Activated naive CD8-positive, alpha-beta T cell treated with anti-CD3 and anti-CD28 coated beads for 36 hours (primary cell): ENCODE measurements at places on chromosomes 12 and 14. TPM values are rescaled to one million over a fixed set of nuclear protein-coding genes. Genes with fewer than 3 reads are reported as not detected.
A peak's percentile ranks its signal among the peaks of the same experiment; 100 is the strongest.

DNA sequence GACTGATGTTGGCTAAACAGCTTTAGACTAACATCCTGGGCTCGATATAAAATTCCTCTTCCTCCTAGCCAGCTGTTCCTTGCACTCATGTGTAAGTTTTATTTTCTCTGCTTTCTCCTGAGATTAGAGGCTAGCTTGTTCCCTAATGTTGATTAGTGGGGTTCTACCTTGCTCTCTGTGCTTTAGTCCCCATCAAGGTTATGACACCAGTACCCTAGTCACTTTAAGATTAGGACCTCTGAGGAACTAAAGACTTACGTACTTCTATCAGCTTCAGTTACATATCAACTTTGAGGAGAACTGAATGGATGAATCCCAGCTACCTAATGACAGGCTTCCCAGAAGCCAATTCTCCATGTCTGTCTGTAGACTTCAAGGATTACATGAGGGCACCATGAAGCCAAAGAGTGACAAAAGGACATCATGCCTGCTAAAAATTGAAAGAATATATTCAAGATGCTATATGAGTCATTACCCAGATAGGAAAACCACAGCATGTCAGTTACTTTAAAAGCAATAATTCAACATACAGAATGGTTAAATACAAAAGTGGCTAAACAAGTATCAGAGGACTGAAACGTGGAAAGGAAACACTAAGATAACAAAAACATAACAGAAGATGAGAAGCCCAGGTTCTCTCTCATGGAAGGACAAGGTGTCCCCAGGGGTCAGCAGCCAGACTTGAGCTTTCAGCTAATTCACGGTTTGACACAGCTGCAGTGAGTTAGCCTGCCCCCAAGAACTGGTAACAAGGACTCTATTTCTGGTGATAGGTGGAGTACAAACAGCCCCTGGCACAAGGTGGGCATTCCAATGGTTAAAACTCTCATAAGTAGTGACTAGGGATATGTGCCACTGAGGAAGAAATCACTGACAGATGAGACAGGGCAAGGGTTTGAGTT lies 20.4 kb downstream of the ADAM20 start:
- no peaks in the 10 kb centered on the region for H3K27me3 ChIP-seq
- H3K36me3 ChIP-seq = peaks cover 13% of the 10 kb centered on the region
- no peak for DNase-seq
- no peak overlapping the region for H3K4me3 ChIP-seq
- no peak overlapping the region for H3K27ac ChIP-seq

The COX14 gene
- 49.2 TPM for total RNA-seq

DNA sequence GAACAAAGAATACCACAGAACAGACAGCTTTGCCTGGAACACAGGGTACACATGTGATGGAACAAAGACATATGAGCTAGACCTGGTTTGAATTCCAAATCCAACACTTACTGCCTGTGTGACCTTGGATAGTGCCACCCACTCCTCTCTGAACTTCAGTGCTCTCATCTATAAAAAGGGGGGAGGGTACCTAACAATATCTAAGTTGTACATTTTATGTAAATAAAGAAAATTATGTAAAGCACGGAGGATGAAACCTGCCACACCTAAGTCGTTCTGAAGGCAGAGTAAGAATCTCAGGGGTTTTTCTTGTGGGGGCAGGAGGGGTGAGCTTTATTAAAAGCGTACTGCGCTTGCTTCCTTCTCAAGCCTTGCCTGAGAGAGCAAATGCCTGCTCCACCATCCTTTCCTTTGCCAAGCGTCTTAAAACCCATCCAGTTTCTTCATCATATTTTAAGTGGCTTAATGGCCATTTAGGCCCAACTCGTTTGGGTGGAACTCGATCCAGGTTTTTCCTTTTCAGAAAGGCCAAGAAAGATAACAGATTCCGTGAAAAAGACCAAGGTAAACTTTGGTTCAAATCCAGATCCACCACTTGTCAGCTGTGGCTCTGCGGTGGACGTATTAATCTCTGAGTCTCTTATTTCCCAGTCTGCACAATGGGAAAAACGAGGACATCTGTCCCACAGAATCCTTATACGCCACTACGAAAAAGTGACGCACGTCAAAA lies 946 bp downstream of the DDX24 start:
- H3K27ac ChIP-seq = peak overlapping the region; percentile 100
- DNase-seq = no peak
- peaks cover 59% of the 10 kb centered on the region for H3K36me3 ChIP-seq
- peaks cover 45% of the 10 kb centered on the region for H3K4me1 ChIP-seq
- H3K4me3 ChIP-seq = peak overlapping the region; percentile 100

DNA sequence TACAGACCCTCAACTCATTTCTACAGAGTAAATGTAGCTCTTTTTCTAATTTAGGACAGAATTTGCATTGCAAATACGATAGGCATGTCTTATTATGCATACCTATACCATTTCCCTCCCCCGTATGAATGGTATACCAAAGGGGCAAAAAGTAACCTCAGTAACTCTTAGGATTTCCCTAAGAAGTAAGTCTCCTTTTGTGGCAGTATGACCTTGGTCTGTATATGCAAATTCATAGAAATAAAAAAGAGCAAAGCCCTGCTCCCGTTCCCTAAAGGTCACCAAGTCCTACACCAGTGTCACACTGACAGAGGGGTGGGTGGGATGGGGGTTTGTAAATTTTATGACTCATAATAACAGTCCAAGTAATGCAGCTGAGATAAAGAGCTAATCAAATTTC lies 365.8 kb upstream of the CCDC196 start:
- no peaks in the 10 kb centered on the region for H3K27me3 ChIP-seq
- no peaks in the 10 kb centered on the region for H3K4me1 ChIP-seq
- no peak for DNase-seq
- H3K27ac ChIP-seq = no peak overlapping the region

The CD27 gene
- 175 TPM for total RNA-seq

- H3K27me3 ChIP-seq = no peaks in the 10 kb centered on the region
- H3K36me3 ChIP-seq = peaks cover 8% of the 10 kb centered on the region
- DNase-seq = no peak
- peaks cover 36% of the 10 kb centered on the region for H3K4me1 ChIP-seq
- H3K27ac ChIP-seq = no peak overlapping the region
- H3K4me3 ChIP-seq = no peak overlapping the region
Measured at GRCh38 chr14:50056435-50056834, 59.9 kb downstream of the VCPKMT start.

The OR6C2 gene
- total RNA-seq = not detected

The TMEM132C gene
- not detected for total RNA-seq

DNA sequence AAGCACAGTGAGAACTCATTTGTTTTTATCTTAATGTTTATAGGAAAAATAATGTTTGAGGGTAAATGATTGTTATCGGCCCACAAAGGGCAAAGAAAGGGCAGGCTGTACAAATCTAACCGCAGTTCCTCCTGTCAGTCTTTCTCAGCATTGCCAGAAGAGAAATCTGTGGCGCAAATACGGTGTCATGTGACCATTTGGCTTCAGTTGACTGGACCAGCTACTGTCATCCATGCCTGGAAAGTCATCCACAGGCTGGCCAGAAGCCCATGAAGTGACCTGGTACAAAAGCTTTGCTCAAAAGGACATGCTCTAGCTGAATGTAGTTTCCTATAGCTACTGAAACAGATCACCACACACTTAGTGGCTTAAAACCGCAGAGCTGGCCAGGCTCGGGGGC lies 43.6 kb downstream of the HCAR2 start:
- no peaks in the 10 kb centered on the region for H3K27me3 ChIP-seq
- DNase-seq = no peak
- no peaks in the 10 kb centered on the region for H3K4me1 ChIP-seq
- no peak overlapping the region for H3K4me3 ChIP-seq
- H3K27ac ChIP-seq = no peak overlapping the region

DNA sequence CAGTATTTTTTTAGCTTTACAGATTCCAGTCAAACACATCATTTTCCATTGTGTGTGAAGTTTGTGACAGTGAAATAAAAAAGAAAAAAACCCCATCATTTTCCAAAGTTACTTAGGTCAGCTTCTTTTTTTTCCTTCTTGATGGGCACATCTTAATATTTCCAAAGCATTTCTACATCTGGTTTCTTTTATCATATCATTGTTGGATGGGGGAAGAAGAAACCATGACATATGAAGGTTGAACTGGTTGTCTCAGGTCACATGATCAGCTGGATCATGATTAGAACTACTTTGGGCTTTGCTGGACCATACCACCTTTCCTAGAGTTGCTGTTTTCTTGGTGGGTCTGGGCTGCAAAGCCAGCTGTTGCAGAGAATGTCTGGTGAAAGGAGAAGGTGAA lies 59.8 kb downstream of the FOS start:
- H3K4me1 ChIP-seq = peaks cover 19% of the 10 kb centered on the region
- H3K27me3 ChIP-seq = no peaks in the 10 kb centered on the region
- no peak overlapping the region for H3K4me3 ChIP-seq
- no peak for DNase-seq
- H3K27ac ChIP-seq = no peak overlapping the region
- H3K36me3 ChIP-seq = no peaks in the 10 kb centered on the region

- H3K36me3 ChIP-seq = peaks cover 27% of the 10 kb centered on the region
- peaks cover 19% of the 10 kb centered on the region for H3K4me1 ChIP-seq
- no peak overlapping the region for H3K4me3 ChIP-seq
- peak overlapping the region; percentile 87 for H3K27ac ChIP-seq
- H3K27me3 ChIP-seq = no peaks in the 10 kb centered on the region
Measured at GRCh38 chr14:77554207-77554606, 55.6 kb upstream of the ISM2 start.

DNA sequence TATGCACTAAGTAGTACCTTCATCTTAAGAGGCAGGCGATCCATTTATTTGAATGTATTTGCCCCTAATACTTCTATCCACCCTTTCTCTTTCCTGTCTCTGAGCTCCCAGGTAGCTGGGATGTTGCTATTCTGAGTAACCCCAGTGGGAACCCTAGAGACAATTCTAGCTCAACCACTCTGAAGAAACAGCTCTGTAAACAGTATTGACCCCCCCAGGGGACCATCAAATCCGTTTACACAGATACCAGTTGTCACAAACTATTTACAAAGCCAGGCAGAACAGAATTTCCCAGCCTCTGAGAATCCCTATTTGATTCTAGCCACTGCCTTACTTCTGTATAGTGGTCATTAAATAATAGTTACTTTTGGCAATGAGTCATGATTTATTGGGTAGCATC lies 64.9 kb downstream of the MIPOL1 start:
- H3K27ac ChIP-seq = no peak overlapping the region
- H3K4me3 ChIP-seq = no peak overlapping the region
- peaks cover 3% of the 10 kb centered on the region for H3K27me3 ChIP-seq
- H3K36me3 ChIP-seq = no peaks in the 10 kb centered on the region

The ZC2HC1C gene
- total RNA-seq = 0.40 TPM

The ACACB gene
- 8.8 TPM for total RNA-seq

The CATSPERB gene
- 0.18 TPM for total RNA-seq

The INSM2 gene
- not detected for total RNA-seq

The DPY19L2 gene
- 4.6 TPM for total RNA-seq

The GDF3 gene
- not detected for total RNA-seq

- no peak for DNase-seq
- no peaks in the 10 kb centered on the region for H3K27me3 ChIP-seq
- H3K36me3 ChIP-seq = no peaks in the 10 kb centered on the region
- peaks cover 16% of the 10 kb centered on the region for H3K4me1 ChIP-seq
Measured at GRCh38 chr12:6360578-6361490, 14.5 kb downstream of the SCNN1A start.

DNA sequence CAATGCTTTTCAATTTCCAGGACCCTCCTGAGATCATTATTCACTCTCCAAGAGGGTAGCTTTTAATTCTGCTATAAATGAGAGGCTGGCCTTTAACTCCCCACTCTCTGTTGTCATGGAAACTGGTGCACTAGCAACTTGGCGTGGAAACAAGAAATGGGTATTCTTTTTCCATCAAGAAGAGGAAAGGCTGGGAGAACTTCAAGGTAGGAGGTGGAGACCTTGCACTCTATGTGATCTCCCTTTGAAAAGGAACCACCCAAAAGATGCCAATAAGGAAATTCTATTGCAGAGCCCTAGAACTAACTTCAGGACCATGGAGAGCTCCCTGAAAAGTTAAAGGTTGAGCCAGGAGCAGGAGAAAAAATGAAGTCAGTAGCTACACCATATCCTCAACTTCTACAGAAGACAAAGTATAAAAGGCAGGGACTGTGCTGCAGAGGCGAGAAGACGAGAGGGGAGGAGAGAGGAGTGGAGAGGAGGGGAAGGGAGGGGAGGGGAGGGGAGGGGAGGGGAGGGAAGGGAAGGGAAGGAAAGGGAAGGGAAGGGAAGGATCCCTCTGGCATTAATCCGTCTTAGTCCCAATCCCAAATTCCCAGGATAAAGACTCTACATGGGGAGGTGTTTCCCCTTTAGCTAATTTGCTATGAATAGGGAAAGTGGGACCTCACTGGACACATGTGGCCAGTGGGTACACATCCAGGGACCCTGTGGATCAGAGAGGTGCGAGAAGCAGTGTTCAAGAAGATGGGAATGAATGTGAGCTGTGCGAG lies 46.7 kb upstream of the FICD start:
- H3K27ac ChIP-seq = no peak overlapping the region
- no peak overlapping the region for H3K4me3 ChIP-seq
- no peak for DNase-seq
- no peaks in the 10 kb centered on the region for H3K4me1 ChIP-seq
- no peaks in the 10 kb centered on the region for H3K36me3 ChIP-seq

DNA sequence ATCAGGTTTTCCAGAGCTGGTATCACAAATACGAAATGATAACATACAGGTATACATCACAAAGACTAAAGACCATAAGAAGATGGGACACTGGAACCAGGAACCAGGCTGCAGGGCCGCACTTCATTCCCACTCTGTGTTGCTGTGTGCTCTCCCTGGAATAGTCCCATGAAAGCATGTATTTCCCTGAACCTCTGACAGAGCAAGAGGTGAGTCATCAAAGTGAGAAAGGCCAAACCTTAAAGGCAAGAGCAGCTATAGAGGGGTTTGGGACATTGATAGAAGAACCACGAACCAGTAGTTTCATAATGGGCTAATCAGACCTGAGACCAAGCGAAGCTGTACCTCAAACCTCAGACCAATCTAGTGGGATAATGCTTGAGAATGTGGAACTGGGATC lies 283.0 kb upstream of the PRKD1 start:
- H3K36me3 ChIP-seq = no peaks in the 10 kb centered on the region
- no peaks in the 10 kb centered on the region for H3K4me1 ChIP-seq
- H3K27ac ChIP-seq = no peak overlapping the region

- no peak for DNase-seq
- H3K4me1 ChIP-seq = peaks cover 17% of the 10 kb centered on the region
- H3K27ac ChIP-seq = no peak overlapping the region
- no peak overlapping the region for H3K4me3 ChIP-seq
- peaks cover 7% of the 10 kb centered on the region for H3K36me3 ChIP-seq
Measured at GRCh38 chr12:107025671-107026070, 38.7 kb upstream of the MTERF2 start.

GRCh38 chr12:131509701-131510100 lies 201.2 kb upstream of the SFSWAP start:
- H3K36me3 ChIP-seq = no peaks in the 10 kb centered on the region
- no peak overlapping the region for H3K27ac ChIP-seq
- peaks cover 15% of the 10 kb centered on the region for H3K4me1 ChIP-seq
- no peak overlapping the region for H3K4me3 ChIP-seq

The KRT77 gene
- not detected for total RNA-seq

GRCh38 chr14:51295646-51296263 lies 55.7 kb downstream of the TMX1 start:
- H3K27ac ChIP-seq = no peak overlapping the region
- no peak for DNase-seq
- peaks cover 6% of the 10 kb centered on the region for H3K27me3 ChIP-seq
- peaks cover 9% of the 10 kb centered on the region for H3K4me1 ChIP-seq

- no peaks in the 10 kb centered on the region for H3K36me3 ChIP-seq
- peaks cover 11% of the 10 kb centered on the region for H3K4me1 ChIP-seq
Measured at GRCh38 chr12:51222461-51222860, 4.6 kb upstream of the POU6F1 start.
